Stimulated activated CD8-positive, alpha-beta memory T cell treated with anti-CD3 and anti-CD28 coated beads, Interleukin-2, amount 100 ng/mL, for 48 hours (primary cell): ENCODE measurements at places on chromosomes 1 and 21.

DNA sequence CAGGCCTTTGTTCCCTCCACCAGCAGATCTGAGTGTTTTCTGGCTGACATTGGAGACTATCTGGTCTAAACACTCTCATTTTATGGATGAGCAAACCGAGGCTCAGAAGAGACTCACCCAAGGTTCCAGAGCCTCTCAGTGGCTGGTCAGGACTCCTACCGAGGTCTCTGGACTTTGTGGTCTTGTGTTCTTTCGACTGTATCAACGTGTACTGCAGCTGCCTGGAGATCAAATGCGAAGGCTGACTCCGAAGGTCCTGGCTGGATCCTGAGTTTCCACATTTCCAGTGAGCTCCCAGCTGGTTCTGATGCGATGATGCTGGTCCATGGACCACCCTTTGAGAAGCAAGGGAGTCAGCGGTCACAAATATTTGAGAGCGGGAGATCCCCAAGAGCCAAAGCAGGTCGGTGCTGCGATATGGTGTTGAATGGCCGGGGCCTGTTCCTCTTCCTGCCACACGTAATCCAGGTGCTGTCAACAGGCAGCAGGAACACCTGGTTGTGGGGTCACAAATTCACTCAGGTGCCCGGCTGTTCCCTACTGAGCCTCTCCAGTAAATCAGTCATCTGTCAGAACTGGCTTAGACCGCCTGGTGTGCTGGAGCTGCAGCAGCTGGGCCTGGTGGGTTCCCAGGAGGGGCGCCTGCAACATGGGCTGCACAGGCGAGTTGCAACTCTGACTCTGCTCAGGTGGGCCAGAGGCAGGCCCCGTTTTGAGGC lies 94.8 kb upstream of the USP24 start:
- DNase-seq, result no peak

GRCh38 chr1:209736490-209737117 lies 19.2 kb upstream of the TRAF3IP3 start:
- DNase-seq, result no peak

GRCh38 chr1:7529917-7530316 lies 241.2 kb upstream of the VAMP3 start:
- DNase-seq, result no peak

GRCh38 chr1:59973719-59974118 lies 47.1 kb upstream of the CYP2J2 start:
- DNase-seq, result no peak

- DNase-seq, result no peak
Observed at GRCh38 chr1:15592285-15592684, 7.4 kb upstream of the AGMAT start.

- DNase-seq, result no peak
Observed at GRCh38 chr1:207056673-207057072, 3.6 kb downstream of the PFKFB2 start.

GRCh38 chr21:21345872-21346271 lies 347.7 kb downstream of the NCAM2 start:
- DNase-seq, result no peak

- DNase-seq, result no peak
Observed at GRCh38 chr1:210907251-210907805, 226.6 kb downstream of the KCNH1 start.

DNA sequence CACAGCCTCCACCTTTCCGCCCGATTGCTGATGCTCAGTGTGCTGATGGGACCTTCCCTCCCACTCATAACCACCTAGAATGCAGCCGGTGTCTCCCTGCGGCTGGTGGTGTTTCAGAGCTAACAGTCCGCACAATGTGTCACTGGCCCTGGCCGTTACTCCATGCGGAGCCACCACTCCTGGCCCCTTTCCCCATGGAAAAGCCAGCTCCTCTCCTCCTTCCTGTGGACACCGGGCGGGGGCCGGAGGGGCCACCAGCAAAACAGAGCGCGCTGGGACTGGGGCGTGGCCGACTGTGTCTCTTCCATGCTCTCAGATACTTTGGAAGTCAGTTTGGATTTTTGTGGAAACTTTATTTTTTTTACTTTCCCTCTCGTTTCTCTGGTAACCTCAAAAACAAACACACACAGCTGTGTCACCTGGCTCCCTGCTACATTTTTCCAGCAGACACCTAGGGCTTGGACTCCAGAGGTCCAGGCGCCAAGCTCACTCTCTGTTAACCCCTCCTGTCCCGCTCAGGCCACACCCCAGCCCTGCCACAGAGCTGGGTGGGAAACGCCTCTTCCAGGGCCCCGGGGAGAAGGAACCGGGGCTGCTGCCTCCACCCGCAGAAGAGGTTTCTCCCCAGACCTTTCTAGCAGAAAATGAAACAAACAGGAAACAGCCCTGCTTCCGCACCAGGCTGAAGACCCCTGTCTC lies 32.5 kb upstream of the COL6A2 start:
- DNase-seq, result no peak

GRCh38 chr1:108699375-108700332 lies 7.5 kb downstream of the PRPF38B start:
- DNase-seq, result no peak

- DNase-seq, result no peak
Observed at GRCh38 chr1:99648107-99648506, 2.2 kb downstream of the PALMD start.

- DNase-seq, result no peak
Observed at GRCh38 chr1:63902844-63903589, 129.2 kb downstream of the ROR1 start.

DNA sequence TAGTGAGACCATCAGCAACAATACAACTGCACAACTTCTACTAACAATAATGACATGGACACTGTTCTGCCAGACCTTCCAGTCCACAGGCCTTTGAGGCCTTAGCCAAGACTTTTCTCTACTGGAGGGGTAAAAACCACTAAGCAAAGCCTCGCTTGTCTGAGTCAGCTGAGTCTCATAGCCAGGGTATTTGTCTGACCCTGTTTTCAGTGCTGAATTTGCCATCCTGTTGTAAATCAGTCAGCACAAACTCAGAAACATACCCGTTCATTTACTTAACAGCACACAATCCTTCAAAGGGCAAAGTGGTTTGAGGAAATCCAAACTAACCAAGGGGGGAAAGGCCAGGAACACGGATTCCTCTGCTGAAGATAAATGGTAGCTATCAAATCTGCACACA lies 537.8 kb downstream of the SMYD3 start:
- no peak for DNase-seq

GRCh38 chr21:35628316-35628715 lies 432.0 kb downstream of the SETD4 start:
- no peak for DNase-seq

DNA sequence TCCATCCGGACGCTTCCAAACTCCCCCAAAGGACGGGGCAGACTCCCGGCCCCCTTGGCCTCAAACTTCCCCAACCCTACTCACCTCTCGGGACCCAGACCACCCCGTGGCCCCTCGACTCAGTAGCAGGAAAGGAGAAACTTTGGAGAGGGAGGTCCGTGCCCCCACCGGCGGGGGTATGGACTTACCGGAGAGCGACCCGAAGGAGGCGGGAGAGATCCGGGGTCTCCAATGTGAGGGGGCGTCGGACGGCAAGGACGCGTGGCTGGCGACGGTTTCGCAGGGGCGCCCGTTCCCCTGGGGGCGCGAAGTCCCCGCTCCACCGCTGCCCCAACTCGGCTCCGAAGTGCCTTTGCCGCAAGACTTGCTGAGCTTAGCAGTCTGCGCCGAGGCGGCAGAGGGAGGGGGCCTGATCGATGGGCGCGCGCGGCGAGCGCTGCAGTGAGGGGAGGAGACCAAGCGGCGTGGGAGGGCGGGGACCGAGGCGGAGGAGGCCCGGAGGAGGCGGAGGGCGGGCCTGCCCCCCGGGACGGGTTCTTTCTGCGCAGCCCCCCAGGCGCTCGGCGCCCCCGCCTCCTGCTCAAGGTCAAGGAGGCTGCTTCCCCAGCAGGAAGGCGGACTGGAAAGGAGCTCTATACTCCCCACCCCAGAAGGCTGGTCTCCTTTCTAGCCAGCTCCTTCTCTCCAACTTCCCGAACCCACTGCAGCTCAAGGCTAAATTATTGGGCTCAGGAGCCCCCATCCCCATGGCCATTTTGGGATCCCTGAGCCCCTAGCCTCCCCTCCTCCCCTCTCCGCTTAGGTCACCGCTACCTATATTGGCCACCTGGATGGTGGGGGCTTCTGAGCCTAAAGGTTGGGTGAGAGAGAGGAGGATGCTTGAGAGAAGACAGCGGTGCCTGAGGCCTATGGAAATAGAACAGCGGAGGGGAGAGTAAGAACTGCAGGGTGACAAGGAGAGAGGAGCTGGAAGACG lies at the start of gene SYT2:
SYT2 (minus strand) TSS at position 385 of the 976 bp plus-strand sequence. CDS start 104,682 bp downstream, outside the sequence.
- DNase-seq, result peak; percentile 4

DNA sequence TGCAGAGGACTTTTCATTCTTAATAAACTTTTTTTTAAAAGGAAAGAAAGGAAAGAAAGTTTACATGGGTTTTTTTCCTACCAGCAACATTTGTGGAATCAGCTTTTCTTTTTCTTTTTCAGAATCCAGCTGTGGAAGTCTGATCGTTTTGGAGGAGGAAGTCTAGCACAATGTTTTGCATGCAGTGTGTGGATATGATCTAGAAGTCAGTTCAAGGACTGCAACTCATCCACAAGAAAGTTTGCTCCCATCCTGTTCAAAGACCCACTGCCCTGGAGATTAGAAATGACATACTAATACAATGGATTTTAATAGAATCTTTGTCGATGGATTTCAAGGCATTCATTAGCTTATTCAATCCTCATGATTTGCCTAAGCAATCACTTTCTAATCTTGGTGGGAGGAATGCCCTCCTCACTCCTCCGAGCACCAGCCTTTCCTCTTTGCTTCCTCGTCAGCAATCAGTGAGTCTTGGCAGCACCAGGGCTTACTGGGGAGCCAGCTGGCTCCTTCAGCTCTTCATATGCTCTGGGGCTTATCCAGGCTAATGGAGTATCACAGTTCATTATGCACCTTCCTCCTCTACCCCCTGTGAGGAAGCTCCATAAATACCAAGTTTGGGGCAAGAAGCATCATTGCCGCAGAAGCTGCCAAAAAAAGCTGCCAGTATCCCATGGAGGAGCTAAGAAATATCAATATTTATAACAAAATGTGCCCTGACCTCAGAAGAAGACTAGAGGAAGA lies 392.3 kb upstream of the PKN2 start:
- DNase-seq, result no peak

DNA sequence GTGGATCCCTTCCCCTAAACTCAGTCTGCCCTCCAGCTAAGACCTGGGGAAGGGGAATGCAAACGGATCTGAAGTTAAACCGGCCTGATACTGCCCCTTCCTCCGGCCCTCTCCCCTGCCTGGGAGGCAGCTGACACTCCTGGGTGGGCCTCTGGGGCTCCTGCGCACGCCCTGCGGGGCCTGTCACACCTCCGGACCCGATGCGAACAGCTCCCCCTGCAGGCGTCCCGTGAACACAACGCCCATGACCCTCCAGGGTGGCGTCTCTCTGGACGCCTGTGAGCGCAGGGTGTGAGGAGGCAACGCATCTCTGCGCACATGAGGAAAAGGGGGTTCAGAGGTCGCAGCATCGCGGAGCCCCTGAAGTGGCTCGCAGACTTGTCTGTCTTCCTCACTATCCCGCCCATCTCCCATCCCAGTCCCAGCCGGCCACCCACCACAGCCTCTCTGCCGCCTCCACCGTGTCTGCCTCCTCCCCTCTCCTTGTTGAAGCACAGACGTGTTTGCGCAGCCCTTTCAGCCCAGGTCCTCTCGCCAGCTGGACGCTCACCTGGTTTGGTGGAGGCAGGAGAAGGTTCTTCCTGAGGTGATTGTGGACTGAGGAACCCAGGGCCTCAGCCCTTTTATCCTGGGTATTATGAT lies 421 bp upstream of the LCE3A start:
- peak; percentile 32 for DNase-seq

DNA sequence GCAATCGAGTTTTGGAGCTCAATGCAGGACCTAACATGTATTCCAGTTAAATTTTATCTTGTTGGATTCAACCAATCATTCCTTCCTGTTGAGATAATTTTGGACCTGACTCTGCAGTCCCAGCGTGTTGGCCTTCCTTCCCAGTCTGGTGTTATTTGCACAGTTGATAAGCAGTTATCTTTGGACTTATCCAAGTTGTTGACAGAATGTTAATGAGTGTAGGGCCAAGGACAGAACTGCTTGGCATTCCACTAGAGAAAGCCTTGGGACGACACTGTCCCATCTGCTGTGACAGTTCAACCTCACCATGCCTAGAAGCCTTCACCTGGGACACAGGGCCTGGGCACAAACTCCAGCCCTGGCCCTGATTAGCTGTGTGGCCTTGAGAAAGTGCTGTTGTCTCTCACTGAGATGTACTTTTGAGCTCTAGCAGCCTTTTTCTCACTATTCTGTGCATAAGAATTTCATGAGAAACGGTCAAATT lies 104.1 kb upstream of the SLC25A33 start:
- DNase-seq, result no peak

DNA sequence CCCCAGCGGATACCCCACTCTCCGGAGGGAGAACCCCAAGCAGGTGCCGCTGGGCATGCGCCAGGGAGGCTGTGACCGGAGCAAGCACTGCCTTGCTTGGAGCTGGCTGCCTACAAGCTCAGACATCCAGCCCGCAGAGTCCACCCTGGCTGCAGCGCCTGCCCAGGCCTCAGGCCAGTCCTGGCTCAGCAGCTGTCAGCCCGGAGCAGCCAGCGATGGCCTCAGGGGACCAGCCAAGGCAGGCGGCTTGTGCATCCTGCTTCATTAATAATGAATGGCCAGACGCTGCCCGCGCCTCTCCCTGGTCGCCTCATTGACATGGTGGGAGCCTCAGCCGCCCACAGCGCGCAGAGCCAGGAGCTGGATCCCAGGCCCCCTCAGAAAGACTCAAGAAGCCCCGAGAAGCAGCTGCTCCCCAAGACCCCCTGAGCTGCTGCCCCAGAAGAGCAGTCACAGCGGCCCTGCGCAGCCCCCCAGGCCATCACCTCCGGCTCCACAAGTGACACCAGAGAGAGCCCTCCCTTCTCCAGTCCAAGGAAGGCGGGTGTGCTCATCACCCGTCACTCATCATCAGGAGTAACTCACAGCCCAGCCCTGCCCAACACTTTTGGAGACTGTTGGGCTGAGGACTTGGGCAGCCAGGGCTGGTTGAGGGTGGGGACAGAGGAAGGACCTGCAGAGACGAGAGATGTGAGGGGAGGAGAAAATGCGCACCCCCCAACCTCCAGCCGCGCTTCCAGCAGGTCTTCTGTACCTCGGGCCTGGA lies 19.6 kb downstream of the KCNAB2 start:
- no peak for DNase-seq

DNA sequence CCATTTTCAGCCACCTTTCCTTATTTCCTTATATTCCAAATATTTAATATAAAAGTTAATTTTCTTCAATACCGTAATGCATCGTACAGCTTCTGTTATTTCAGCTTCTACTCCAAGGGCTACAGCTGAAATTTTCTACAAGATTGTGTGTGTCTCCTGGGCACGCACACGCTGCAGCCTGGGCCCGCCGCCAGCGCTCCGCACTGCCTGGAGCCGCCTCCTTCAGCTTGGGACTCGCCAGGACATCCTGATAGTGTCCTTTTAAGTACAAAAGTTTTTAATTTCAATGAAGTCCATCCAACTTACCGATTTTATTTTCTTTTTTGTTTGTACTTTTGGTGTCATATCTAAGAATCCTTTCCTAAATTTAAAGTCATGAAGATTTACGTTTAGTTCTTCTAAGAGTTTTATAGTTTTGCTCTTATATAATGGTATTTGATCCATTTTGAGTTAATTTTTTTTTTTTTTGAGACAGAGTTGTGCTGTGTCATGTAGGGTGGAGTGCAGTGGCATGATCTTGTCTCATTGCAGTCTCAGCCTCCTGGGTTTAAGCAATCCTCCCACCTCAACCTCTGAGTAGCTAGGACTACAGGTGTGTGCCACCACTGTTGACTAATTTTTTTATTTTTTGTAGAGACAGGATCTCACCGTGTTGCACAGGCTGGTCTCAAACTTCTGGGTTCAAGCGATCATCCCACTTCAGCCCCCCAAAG lies 82.8 kb downstream of the AXDND1 start:
- DNase-seq, result no peak
